ENCODE measurements at places on chromosomes 11 and 22.

- DNase-seq = no peak
Observed at GRCh38 chr11:65887723-65888162, 528 bp downstream of the FIBP start.

DNA sequence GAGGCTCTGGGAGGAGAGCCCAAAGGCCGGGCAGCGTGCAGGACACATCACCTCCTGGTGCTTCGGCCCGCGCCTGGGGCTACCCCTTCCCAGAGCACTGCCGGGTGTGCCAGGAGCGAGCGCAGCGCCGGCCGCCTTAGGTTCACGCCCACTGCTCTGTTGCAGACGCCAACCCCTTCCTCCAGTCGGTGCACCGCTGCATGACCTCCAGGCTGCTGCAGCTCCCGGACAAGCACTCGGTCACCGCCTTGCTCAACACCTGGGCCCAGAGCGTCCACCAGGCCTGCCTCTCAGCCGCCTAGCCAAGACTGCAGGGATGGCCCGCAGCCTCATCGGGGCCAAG, 79.0 kb downstream of the MED15 start:
- no peak for DNase-seq

DNA sequence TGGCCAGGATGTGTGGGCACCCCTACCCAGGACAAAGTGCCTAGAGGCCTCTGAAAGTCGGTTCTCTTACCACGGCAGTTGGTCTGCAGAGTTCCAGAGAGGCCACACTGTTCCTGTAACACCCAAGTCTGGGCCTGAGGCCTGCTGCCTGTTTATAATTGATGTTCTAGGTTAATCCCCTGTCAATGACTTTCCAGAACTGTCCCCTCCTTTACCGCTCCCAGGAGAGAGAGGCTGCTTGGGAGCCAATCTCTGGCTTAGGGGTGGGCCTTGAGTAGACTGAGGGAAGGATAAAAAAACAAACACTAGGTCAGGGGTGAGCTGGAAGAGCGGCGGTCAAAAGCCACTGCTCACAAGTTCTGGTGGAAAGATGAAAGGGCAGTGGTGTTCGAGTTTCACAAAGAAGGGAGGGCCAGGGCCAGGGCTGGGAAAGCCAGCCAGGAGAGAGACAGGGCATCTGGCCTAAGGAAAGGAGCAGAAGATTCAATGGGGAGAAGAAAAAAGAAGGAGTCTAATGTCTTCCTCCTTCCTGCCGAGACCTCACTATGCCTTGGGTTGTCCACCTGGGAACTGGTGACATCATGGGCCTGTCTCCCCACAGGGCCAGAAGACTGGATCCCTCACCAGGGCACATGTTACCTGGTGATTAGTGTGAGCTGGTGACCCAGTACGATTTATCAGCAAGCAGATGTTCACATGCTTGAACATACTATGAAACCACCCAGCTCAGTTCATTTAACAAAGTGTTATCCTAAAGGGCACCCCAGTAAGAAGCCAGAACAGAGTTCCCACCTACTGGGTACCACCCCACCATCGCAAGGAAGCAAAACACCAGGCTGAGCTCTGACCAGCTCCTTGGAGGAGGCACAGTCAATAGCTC, 50.2 kb downstream of the PC start:
- DNase-seq = no peak

DNA sequence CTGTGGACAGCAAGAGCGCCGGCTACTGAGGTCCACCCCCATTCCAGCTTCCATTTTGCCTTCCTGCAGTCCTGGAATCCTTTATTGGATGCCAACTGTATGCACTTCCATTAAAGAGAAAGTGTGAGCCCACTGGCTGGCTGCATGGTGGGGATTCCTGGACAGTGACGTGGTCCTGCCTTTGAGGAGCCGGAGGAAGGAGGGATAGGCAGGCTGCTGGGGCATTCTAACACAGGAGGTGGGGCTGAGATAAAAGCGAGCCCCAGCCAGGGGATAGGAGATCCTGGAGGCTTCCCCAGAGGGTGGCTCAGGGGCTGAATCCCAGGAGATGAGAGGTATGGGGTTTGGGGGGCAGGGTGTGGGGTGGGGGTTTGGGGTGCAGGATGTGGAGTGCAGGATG, 984.7 kb downstream of the BRD1 start:
- no peak for DNase-seq

GRCh38 chr11:110431674-110432073, 1.9 kb downstream of the FDX1 start:
- no peak for DNase-seq

Measured in vagina (tissue), 2 donors.